SIG-M5 (cell line): ENCODE measurements at places on chromosomes 11 and 22.

DNA sequence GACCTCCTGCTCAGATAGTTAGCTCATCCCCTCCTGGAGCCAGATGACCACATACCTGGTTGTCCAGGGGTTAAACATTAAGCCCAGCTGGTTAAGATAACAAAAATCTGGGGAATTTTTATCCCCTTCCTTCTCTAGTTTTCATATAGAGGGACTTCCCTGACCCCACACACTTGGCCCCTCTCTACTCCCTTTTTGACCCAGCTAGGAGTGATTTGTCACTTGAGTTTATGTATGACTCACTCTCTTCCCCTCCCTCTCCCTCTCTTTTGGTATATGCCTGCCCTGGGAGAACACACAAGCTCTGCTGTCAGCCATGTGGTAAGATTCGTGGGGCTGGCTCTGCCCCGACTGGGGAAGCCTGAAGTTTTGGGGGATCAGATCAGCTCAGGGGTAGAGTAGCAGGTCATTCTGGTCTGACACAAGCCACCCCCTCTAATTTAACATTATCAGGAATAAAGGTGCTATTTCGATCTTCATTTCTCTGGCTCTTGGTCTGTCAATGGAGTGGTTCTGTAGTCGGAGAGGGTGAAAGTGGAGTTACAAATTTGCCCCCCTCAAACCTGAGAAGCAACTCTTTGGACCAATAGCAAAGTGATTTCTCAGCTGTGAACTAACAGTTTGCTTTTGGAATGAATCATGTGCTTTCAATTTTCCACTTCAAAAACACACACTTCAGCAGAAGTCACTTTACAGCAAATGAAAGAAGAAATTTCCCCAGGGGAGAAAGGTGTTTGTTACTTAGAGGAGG lies 415.3 kb upstream of the CADM1 start:
- DNase-seq = no peak

- no peak for DNase-seq
Measured at GRCh38 chr22:43555561-43556515, 144.0 kb downstream of the MPPED1 start.

DNA sequence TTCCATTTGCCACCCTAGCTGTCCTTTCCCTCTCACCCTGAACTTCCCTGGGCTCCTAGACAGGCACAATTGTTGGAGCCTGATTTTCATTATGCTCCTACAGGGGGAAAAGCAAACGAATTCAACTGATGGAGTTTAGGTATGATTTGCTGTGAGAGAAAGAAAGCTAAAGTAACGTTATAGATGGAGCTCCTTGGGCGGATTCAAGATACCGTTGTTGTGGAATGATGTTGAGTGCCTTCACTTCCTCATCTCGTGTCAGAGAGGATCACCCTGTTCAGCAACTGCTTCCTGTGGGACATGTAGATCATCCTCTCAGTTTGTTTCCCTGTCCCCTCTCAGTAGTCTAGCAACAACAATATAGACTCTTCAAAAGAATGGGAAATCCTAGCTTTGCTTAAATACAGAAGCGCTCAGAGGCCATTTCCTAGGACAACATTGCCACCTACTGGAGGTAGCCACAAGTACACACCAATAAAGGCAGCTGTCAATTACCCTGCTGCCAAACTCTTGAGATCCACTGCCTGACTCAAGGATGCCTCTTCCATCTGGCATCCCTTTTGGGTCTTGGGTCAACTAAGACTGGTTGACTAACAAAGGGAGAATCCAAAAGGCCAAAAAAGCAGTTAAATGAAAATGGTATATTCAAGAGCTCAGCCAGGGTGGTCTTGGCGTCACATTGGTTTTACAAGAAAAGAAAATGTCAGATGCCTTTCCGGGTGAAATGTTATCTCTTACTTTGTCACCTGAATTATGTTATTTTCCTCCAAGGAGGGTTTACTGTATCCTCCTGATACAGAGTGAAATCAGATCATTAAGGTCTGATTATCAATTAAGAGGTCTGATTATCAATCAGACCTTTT lies 13.5 kb upstream of the DTX4 start:
- no peak for DNase-seq

GRCh38 chr11:82683029-82683428 lies 50.6 kb downstream of the FAM181B start:
- DNase-seq = no peak

DNA sequence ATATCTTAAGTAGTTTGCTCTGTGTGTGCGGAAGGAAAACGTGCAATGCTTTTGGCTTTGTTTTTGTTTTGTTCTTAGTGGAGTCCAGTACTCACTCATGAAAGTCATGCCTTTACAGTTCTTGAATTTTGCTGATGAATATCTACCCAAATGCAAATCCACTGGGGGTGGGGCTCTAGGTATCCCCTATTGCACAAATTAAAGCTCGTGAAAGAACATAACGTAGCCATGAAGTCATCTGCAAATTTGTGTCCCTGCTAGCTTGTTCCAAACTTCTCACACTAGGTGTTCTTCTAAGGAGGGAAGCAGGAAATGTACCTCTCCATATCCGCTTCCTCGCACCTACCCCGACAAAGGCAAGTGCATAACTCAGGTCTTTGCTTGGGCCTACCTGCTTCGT lies 118.9 kb downstream of the MICAL3 start:
- DNase-seq = no peak

- no peak for DNase-seq
Measured at GRCh38 chr11:83923961-83924360, 637.8 kb upstream of the CCDC90B start.
